ENCODE measurements at places on chromosomes 16 and 17.
A peak's percentile ranks its signal among the peaks of the same experiment; 100 is the strongest.

GRCh38 chr16:68064791-68065365 lies 20.3 kb upstream of the NFATC3 start:
- peak; percentile 50 for DNase-seq

DNA sequence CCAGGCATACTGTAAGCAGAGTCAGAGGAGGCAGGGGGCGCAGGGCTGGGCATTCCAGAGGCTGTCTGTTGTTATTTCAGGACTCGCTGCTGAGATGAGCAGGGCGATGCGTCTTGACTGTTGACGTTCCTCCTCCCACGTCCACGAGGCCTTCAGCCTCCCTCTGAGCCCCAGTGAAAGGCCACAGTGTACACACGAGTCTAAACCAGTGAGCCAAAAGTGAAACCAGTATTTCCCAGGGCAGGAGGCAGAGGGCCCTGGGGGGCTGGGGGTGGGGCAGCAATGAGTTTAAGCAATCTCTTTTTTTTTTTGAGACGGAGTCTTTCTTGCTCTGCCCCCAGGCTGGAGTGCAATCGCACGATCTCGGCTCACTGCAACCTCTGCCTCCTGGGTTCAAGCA lies 21.5 kb downstream of the SMTNL2 start:
- DNase-seq, result no peak

GRCh38 chr17:79570653-79571052 lies 40.2 kb downstream of the RBFOX3 start:
- DNase-seq, result no peak

DNA sequence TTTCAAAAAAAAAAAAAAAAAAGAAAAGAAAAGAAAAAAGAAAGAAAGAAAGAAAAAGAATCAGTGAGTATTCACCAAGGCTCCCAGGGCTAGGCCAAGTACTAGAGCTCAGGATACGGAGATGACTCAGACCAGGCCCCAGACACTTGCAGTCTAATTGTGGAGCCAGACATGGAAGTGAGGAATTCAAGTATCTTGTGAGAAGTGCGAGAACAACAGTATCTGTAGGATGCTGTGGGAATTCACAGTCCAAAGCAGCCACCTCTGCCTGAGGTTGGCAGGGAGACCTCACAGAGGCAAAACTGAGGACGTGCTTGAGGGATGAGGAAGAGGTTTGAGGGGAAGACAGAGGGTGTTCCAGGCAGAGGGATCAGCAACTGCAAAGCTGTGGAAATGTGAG lies 14.0 kb upstream of the ALDOA start:
- DNase-seq, result peak; percentile 69

GRCh38 chr17:45098869-45099616 lies 33.3 kb downstream of the PLCD3 start:
- peak; percentile 47 for DNase-seq

DNA sequence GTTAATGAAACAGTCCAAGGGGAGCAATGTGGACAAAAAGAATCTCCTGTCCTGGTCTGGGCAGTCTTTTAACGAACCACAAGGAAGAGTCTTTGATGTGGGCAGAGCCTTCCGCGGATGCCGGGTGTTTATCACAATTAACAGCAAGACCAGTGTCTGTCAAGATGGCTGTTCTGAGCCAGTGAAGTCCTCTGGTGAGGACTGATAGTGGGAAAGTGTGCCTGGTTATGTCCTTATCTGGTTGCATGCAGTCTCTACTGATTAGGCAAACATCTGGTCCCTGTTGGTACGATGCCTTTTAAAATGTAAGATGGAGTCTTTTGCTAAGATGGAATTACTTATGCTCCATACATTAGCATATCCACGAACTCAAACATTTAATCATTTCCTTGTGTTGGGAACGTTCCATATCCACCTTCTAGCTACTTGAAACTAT lies 88.5 kb downstream of the ZNF18 start:
- DNase-seq, result no peak

GRCh38 chr17:81843713-81844326 lies 9.0 kb upstream of the PPP1R27 start:
- no peak for DNase-seq

GRCh38 chr16:72284042-72284789 lies 112.3 kb upstream of the PMFBP1 start:
- DNase-seq, result no peak

DNA sequence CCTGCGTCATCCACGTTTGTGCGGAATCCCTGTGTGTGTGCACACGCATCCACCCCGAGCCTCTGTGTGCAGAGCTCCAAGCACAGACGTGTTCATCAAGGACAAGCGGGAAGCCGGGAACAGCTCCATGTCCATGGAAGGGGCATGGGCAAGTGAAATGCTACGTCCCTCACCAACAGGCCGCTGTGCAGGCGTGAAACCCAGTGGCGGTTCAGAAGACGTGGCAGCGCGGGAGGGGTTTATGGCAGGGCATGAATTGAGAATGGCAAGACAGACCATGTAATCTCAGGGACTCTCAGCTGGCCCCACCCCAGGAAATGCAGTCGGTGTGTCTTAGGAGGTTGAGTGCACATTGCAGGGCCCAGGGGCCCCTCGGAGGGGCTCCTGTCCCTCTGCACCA lies 52.7 kb downstream of the TBC1D16 start:
- DNase-seq, result no peak

- DNase-seq, result peak; percentile 8
These were observed at the start of gene C16orf74 for GRCh38 chr16:85750827-85751697. Gene C16orf74 (minus strand): TSS chr16:85751096. CDS start chr16:85735217, 15,879 bp downstream.

- DNase-seq, result no peak
These were observed 264.3 kb downstream of the CPPED1 start for GRCh38 chr16:12539185-12539929.

GRCh38 chr17:49360796-49361128 lies 1.3 kb downstream of the ZNF652 start:
- no peak for DNase-seq

GRCh38 chr16:17294856-17295255 lies 175.9 kb downstream of the XYLT1 start:
- no peak for DNase-seq

DNA sequence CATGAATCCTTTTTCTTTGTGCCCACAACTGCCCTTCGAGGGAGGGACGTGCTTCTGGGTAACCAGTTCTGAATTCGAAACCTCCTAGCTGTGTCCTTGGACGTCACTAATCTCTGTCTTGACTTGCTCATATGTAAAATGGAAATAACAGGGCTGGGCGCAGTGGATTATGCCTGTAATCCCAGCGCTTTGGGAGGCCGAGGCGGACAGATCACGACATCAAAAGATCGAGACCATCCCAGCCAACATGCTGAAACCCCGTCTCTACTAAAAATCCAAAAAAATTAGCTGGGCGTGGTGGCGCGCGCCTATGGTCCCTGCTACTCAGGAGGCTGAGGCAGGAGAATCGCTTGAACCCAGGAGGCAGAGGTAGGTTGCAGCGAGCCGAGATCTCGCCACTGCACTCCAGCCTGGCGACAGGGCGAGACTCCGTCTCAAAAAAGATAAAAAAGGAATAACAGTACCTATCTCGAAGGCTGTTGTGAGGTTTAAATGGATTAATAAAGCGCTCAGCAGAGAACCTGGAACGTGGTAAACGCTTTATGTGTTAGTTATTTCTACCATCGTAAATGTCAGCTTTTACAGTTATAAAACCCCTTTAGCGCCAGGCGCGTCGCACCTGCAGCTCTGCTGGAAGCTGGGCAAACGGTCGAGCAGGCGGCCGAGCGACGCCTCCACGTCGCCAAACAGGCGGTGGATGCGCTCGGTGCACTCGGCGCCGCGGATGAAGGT lies 641 bp downstream of the COG8 start:
- no peak for DNase-seq

DNA sequence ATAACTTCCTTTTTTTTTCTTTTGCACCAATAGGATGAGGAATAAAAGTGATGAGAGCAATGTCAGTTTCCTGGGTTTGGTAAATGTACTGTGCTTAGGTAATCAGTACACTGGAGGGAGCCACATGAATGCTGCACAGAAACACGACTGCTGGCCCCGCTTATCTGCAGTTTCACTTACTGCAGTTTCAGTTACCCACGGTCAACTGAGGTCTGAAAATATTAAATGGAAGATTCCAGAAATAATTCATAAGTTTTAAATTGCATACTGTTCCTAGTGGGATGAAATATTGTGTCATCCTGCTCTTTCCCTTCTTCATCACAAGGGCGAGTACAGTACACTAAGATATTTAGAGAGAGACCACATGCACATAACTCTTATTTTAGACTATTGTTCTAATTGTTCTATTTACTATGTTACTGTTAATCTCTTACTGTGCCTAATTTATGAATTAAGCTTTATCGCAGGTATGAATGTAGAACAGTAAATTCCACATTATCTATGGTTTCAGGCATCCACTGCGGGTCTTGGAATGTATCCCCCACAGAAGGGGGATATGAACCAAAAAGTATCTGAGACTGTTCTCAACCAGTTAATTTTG lies 6.4 kb upstream of the LGALS3BP start:
- no peak for DNase-seq

- peak; percentile 65 for DNase-seq
These were observed at the start of gene SCPEP1 for GRCh38 chr17:56977673-56978395. Gene SCPEP1 (plus strand): TSS chr17:56978131. CDS start chr17:56978160, 29 bp downstream.

DNA sequence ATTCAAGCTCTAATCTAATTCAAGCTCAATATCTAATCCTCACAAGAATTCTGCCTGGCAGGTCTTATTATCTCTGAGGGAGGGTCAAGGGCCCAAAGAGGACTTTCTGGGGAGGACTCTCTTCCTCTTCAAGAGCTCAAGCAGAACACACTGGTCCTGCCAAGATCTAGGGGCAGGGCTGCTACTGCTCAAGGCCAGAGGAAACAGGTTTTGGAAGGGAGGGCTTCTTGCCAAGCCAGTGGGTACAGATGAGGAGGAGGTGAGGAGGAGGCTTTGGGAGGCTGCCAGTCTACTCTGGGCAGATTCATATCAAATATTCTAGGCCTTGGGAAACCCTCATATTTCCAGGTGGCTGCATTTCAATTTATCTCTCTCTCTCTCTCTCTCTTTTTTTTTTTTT lies 51.8 kb upstream of the IL34 start:
- DNase-seq, result no peak

GRCh38 chr16:85688586-85689284 lies at the start of gene GINS2:
Gene GINS2 (minus strand): TSS chr16:85688954. CDS start chr16:85688898, 56 bp downstream.
- peak; percentile 82 for DNase-seq

GRCh38 chr16:53768167-53768566 lies 64.2 kb downstream of the FTO start:
- no peak for DNase-seq

GRCh38 chr17:75487351-75488070 lies 27.8 kb downstream of the CASKIN2 start:
- no peak for DNase-seq

GRCh38 chr17:77318491-77319210 lies 177.9 kb downstream of the SEC14L1 start:
- no peak for DNase-seq

DNA sequence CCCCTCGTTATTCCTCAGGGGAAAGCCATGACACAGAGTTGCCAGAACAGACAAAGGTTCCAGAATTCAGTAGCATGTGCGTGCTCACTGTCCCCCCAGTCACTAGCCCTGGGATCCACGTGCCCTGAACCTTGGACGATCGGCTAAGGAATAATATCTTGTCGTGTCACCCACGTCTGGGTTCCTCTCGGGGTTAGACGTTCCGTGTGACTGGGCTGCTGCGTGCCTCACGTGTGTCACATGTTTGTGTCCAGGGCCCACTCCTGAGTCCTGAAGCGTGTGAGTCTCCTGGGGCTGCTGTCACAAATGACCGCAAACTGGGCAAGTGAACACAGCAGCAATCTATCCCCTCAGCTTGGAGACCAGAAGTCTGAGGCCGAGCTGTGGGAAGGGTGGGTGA lies 12.4 kb upstream of the ZNF469 start:
- no peak for DNase-seq

- DNase-seq, result no peak
These were observed 28.9 kb downstream of the TANC2 start for GRCh38 chr17:62994931-62995330.

- peak; percentile 59 for DNase-seq
These were observed at the start of gene CES2 for GRCh38 chr16:66935314-66936011. Gene CES2 (plus strand): TSS chr16:66935516. CDS start chr16:66935636, 120 bp downstream.

- DNase-seq, result peak; percentile 14
These were observed 2.8 kb downstream of the MAPK8IP3 start for GRCh38 chr16:1708768-1709180.

GRCh38 chr17:61363601-61364462 lies 35.8 kb upstream of the TBX2 start:
- DNase-seq, result no peak

DNA sequence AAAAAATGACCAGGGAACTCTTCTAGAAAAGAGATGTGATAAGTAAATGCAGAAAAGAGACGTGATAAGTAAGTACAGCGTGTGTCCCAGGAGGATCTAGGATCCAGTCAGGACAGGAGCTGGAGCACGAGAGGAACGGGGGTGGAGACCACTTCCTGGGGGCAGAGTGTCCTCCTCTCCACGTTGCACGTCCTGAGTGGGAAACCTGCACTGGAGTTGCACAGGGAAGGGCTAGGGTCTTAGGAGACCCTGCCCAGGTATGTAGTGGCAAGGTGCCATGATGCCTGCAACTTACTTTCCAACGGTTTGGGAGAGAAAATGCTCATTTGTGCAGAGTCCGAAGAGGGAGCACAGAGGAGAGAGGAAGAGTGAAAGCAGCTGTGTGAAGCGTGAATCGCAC lies 55.8 kb downstream of the RNF213 start:
- no peak for DNase-seq

- DNase-seq, result no peak
These were observed 160.4 kb upstream of the PLCG2 start for GRCh38 chr16:81618661-81619060.

- no peak for DNase-seq
These were observed 81.9 kb downstream of the UTP18 start for GRCh38 chr17:51342257-51342656.

GRCh38 chr16:16797239-16797638 lies 418.3 kb downstream of the NPIPA7 start:
- no peak for DNase-seq

DNA sequence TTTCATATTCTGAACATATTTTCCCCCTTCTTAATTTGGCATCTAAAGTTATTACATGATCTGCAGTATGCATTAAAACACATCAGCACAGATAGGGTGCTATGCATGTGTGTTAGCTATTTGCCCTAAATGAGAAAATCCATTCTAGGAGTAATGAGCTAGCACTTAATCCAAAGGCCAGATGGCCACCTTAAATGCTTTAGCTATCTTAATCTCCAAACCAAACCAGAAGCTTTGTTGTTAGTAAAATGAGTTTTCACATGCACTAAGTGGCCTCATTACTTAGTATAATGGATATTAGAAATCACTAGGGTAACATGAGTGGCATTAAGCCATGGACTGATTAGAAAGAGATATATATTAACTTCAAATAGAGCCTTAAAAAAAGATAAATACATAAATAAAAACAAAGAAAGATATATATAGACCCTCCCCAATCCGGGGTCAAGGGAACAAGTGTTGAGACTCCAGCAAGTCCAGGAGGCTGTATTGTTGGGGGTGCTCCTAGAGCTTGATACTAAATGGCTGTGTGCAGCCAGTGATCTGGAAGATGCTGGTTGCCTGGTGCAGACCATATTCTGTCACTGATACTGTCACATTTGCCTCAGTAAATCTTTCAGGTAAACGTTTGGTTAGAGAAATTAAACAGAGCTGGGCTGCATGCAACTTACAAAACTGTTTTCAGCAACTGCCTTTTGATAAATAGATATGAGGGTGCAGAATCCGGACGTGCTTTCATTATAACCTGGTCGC lies 67.3 kb downstream of the MYH10 start:
- no peak for DNase-seq

- no peak for DNase-seq
These were observed 87.8 kb downstream of the GNAO1 start for GRCh38 chr16:56279132-56279531.

Measured in RCC 7860 (cell line).